ENCODE measurements at places on chromosomes 2 and 18.

DNA sequence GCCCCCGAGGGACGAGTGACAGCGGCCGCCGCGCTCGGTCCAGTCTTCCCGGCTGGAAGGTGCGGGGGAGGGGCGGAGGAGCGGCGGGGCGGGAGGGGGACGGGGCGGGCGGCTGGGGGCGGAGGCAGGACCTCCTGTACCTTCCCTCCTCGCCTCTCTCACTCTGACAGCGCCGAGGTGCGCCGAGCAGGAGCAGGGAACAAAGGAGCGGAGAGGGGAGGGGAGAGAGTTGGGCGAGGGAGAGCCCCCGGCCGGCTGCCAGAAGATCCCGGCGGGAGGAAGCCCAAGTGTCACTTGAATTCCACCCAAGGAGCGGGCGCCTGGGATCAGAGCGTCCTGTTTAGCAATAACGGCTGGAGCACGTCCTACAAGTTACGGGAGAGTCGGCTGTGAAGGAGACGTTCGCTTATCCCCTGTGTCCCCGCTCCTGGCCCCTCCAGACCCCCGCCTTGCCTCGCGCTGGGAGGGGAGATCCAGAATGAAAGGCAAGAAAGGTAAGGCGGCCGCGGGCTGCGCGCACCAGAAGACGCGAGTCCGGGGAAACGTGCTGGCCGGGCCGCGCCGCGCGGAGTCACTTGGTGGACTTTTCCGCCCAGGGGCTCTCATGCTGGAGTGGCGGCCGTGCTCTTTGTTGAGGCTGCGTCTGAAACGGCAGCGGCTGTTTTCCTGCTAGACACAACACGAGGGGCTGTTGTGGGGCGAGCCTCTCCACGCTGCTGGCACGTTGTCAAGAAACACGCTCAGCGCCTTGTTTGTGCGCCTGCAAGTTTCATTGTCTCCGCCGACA is at the start of gene TGIF1:
TGIF1 (plus strand) TSS at position 161 of the 787 bp plus-strand sequence; CDS start at position 479, 318 bp downstream.
- DNase-seq, result no peak

- DNase-seq, result no peak
Measured at GRCh38 chr2:95345081-95345562, 48.0 kb downstream of the KCNIP3 start.

- DNase-seq, result no peak
Measured at GRCh38 chr2:98444436-98445176, at the start of gene INPP4A. Gene INPP4A, plus strand, starts transcription at chr2:98444858. Its CDS starts 75,191 bp downstream, at chr2:98520049.

GRCh38 chr18:79208906-79209305 is 139.7 kb downstream of the ATP9B start:
- no peak for DNase-seq

All from retinal pigment epithelial cell (primary cell).